ENCODE measurements at places on chromosomes 13 and 19. TPM values are rescaled to one million over a fixed set of nuclear protein-coding genes. Genes with fewer than 3 reads are reported as not detected.

- H3K27ac ChIP-seq = no peak overlapping the region
- H3K4me1 ChIP-seq = no peaks in the 10 kb centered on the region
- no peak for DNase-seq
- H3K36me3 ChIP-seq = no peaks in the 10 kb centered on the region
- H3K27me3 ChIP-seq = no peaks in the 10 kb centered on the region
- H3K4me3 ChIP-seq = no peak overlapping the region
Measured at GRCh38 chr19:23896912-23897311, 17.8 kb upstream of the ZNF726 start.

AMER2 gene
- total RNA-seq = not detected

IGFL1 gene
- total RNA-seq = not detected

GRCh38 chr13:100917011-100917410, 242.4 kb upstream of the TMTC4 start:
- H3K27me3 ChIP-seq = no peaks in the 10 kb centered on the region
- H3K36me3 ChIP-seq = no peaks in the 10 kb centered on the region
- no peak for DNase-seq
- H3K4me3 ChIP-seq = no peak overlapping the region

- H3K4me3 ChIP-seq = no peak overlapping the region
- H3K27ac ChIP-seq = no peak overlapping the region
- H3K4me1 ChIP-seq = no peaks in the 10 kb centered on the region
Measured at GRCh38 chr13:44449999-44450821, 76.6 kb downstream of the SERP2 start.

All from lower lobe of right lung (tissue), 2 donors.